SHP77 treated with DMSO at 0.1 percent for 48 hours (cell line): ENCODE measurements at places on chromosomes 4 and X.

GRCh38 chr4:127809173-127809800, 27.2 kb downstream of the HSPA4L start:
- DNase-seq = no peak

- DNase-seq = no peak
Observed at GRCh38 chr4:137116144-137116543, 416.1 kb downstream of the PCDH18 start.

- no peak for DNase-seq
Observed at GRCh38 chr4:100894339-100894870, 376.6 kb upstream of the EMCN start.

DNA sequence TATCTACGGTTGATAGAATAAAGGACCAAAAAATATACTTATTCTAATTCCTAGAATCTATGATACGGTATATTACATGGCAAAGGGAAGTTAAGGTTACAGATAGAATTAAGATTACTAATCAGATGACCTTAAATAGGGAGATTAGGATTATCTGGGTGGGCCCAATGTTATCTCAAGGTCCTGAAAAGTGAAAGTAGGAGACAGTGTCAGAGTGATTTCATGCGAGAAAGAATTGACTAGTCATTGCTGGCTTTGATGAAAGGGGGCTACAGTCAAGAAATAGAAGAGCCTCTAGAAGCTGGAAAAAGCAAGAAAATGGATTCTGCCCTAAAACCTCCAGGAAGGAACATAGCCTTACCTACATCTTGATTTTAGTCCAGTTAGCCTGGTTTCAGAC, 176.9 kb upstream of the PPP1R2C start:
- no peak for DNase-seq
